ENCODE measurements at places on chromosomes 12 and 14. TPM values are rescaled to one million over a fixed set of nuclear protein-coding genes. Genes with fewer than 3 reads are reported as not detected.

DNA sequence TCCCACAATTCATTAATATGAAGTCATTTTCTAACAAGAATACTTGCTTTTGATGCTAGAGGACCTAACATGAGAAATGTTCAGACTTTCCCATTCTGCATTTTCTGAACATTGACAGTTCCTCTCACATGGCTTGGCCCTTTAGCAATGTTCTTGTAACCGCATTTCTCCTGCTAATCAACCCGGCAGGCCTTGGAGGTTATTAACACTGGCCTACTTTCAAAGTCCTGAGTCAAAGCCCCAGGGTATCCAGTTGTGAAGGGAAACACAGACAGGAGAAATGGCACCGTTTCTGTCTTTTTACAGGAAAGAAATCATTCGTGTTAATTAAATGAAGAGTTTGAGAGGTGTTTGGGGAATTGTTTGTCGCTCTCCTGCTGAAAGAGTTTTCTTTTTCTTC, 446.5 kb upstream of the MIS18BP1 start:
- H3K36me3 ChIP-seq, result no peaks in the 10 kb centered on the region
- H3K4me1 ChIP-seq, result no peaks in the 10 kb centered on the region
- no peak overlapping the region for H3K4me3 ChIP-seq
- DNase-seq, result no peak
- H3K27me3 ChIP-seq, result no peaks in the 10 kb centered on the region

- no peak overlapping the region for H3K4me3 ChIP-seq
- H3K27ac ChIP-seq, result no peak overlapping the region
- no peaks in the 10 kb centered on the region for H3K27me3 ChIP-seq
- DNase-seq, result no peak
These were observed 175.0 kb downstream of the CRADD start for GRCh38 chr12:93852173-93852591.

DNA sequence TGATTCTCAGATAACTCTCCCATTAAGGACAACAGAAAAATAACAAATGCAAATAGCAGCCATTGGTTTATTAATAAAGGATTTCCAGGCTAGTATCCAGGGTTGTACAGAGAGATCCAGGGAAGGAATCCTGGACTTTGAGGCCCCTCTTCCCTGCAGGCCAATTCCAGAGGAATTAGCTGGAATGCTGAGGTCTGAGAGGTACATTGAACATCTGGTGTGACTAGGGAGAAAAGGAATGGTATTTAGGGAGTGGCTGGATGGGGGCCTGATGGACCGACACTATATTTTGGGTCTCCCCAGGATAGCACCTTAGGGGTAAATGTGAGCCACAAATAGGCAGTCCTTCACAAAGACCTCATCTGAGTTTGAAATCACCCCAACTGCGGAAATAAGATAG, 924.5 kb downstream of the AACS start:
- H3K4me1 ChIP-seq, result no peaks in the 10 kb centered on the region
- H3K27ac ChIP-seq, result no peak overlapping the region
- no peak for DNase-seq
- H3K36me3 ChIP-seq, result no peaks in the 10 kb centered on the region

- H3K27me3 ChIP-seq, result no peaks in the 10 kb centered on the region
- H3K27ac ChIP-seq, result no peak overlapping the region
- no peak for DNase-seq
These were observed 235.0 kb upstream of the PDZRN4 start for GRCh38 chr12:40953076-40953475.

- no peaks in the 10 kb centered on the region for H3K27me3 ChIP-seq
- H3K36me3 ChIP-seq, result no peaks in the 10 kb centered on the region
- peak; percentile 88 for DNase-seq
- peak within 1 kb of the TSS; percentile 86 for H3K4me3 ChIP-seq
- peak within 1 kb of the TSS; percentile 72 for H3K27ac ChIP-seq
- no peaks in the 10 kb centered on the region for H3K4me1 ChIP-seq
These were observed at the start of gene SYNJ2BP for GRCh38 chr14:70416725-70417349. Gene SYNJ2BP (minus strand): TSS chr14:70417090. CDS start chr14:70416963, 127 bp downstream.

GRCh38 chr14:88245321-88245720, 77.7 kb downstream of the KCNK10 start:
- no peak overlapping the region for H3K4me3 ChIP-seq
- no peaks in the 10 kb centered on the region for H3K36me3 ChIP-seq
- no peak for DNase-seq
- H3K27ac ChIP-seq, result no peak overlapping the region
- no peaks in the 10 kb centered on the region for H3K27me3 ChIP-seq
- no peaks in the 10 kb centered on the region for H3K4me1 ChIP-seq

DNA sequence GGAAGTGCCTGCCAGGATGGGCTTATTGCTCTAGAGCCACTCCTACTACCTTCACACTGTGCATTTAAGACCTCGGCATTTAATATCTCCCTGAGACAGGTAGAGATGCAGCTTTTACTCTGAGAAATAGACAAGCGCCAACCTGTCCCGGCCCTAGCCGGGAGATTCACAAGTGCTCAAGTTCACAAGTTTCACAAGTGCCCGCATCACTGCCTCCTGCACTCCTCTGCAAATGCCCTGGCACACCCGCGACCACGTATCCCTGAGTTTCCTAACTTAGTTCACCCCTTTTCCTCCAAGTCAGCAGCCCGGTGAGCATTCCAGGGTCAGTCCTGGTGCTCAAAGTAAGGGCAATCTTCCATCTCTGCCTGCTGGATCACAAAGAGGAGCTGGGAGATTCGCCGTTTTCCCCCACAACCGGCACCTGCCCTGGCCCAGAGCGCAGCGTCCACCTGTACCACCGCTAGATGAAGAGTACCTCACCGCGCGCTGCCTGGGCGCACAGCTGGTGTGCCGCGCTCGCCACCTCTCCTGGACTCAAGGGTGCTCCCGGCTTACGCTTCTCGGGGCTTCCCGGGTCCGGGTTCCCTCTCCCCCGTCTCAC, 5.0 kb upstream of the SLC38A4 start:
- H3K4me1 ChIP-seq, result no peaks in the 10 kb centered on the region
- peak overlapping the region; percentile 66 for H3K4me3 ChIP-seq
- no peaks in the 10 kb centered on the region for H3K36me3 ChIP-seq
- peaks cover 7% of the 10 kb centered on the region for H3K27me3 ChIP-seq

DNA sequence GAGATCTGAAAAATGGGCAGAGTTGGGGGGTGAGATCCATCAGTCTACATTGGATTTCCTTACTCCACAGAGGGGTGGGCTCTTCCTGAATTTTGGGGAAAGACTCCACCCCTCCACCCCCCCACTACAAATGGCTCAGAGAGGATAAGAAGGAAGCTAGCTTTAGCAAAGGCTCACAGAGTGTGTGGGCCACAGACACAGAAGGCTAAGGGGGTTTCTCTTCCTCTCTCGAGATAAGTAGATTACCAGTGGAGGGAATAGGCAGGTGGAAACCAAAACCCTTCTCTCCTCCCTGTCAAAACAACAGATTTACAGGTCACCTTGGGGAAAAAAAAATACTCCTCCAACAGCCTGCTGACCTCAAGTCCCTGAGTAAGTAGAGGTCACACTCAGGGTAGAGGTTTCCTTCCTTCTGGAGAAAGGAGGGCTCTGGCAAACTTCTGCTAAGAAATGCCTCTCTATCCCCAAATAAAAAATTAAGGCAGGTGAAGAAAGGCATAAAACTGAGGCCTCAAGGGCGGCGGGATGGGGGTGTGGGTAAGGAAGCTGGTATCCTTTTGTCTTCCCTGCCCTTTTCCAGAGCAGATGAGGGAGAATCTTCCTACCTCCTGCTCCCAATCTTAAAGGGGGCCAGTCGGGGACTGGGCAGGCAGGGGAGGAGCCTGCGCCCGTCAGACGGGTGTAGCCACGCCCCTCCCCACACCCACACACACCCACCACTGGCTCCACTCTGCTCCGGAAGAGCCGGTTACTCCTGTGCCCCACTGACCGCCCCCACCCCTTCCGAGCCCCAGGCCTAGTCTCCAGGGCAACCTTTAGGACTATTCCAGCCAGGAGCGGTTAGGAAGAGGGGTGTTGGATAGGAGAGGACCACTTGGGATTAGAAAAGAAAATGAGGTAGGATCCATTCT, 1.9 kb upstream of the BAZ2A start:
- DNase-seq, result peak; percentile 92
- H3K4me1 ChIP-seq, result peaks cover 14% of the 10 kb centered on the region
- no peaks in the 10 kb centered on the region for H3K36me3 ChIP-seq
- peak overlapping the region; percentile 36 for H3K4me3 ChIP-seq

- no peaks in the 10 kb centered on the region for H3K4me1 ChIP-seq
- no peaks in the 10 kb centered on the region for H3K27me3 ChIP-seq
- H3K4me3 ChIP-seq, result no peak overlapping the region
- H3K27ac ChIP-seq, result no peak overlapping the region
These were observed 33.2 kb downstream of the EFCAB11 start for GRCh38 chr14:89921346-89921745.

GRCh38 chr14:61184112-61184511, 97.0 kb downstream of the TMEM30B start:
- no peaks in the 10 kb centered on the region for H3K27me3 ChIP-seq
- no peaks in the 10 kb centered on the region for H3K4me1 ChIP-seq
- no peaks in the 10 kb centered on the region for H3K36me3 ChIP-seq
- no peak overlapping the region for H3K4me3 ChIP-seq
- DNase-seq, result no peak

- DNase-seq, result no peak
- no peak overlapping the region for H3K27ac ChIP-seq
- peaks cover 2% of the 10 kb centered on the region for H3K27me3 ChIP-seq
- peak overlapping the region; percentile 75 for H3K4me3 ChIP-seq
- peaks cover 2% of the 10 kb centered on the region for H3K4me1 ChIP-seq
These were observed 18.8 kb upstream of the NR4A1 start for GRCh38 chr12:52032446-52032803.

DNA sequence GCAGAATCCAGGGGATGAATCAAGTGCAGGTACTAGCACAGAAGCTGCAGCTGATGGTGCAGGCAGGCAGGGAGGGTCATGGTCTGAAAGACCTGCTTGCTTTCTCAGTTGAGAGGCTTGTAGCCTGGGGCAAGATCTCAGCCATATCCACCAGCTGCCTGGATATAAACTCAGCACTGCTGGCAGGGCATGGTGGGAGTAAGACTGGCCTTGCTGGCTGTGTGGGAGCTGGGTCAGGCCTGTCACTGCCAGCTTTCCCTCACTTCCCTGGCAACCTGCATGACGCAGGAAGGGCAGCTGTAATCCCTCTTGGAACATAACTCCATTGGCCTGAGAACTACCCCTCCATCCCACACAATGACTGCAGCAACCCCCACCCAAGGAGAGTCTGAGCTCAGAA, 230.1 kb downstream of the ANO6 start:
- no peak overlapping the region for H3K27ac ChIP-seq
- no peak for DNase-seq
- H3K36me3 ChIP-seq, result peaks cover 7% of the 10 kb centered on the region
- no peak overlapping the region for H3K4me3 ChIP-seq
- no peaks in the 10 kb centered on the region for H3K27me3 ChIP-seq
- no peaks in the 10 kb centered on the region for H3K4me1 ChIP-seq

DNA sequence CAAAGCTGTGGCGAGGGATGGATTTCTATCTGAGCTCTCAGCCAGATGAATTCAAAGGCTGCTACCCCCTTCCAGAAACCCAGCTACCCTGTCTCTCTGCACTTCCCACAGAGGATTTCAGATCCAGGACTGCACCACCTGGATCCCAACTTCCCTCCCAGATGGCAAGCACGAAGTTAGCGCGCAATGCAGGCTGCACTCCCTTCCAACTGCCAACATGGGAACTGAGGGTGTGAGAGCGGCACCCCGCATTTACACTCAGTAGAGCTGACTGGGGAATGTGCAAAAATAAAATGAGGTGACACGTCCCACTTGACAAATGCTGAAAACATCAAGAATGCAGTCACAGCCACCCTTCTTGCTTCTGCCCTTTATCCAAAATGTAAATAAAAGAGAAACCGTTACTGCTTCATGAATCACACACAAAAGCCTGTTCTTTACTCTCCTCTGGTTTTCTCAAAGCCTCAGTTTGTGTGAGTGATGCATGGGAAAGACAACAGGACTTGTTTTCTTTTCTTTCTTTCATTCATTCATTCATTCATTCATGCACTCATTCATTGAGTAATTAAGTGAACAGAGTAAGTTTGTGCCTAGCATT, 85.7 kb downstream of the ITPK1 start:
- H3K27me3 ChIP-seq, result no peaks in the 10 kb centered on the region
- H3K4me3 ChIP-seq, result no peak overlapping the region
- H3K27ac ChIP-seq, result no peak overlapping the region
- DNase-seq, result no peak
- H3K36me3 ChIP-seq, result no peaks in the 10 kb centered on the region

- no peaks in the 10 kb centered on the region for H3K4me1 ChIP-seq
- no peaks in the 10 kb centered on the region for H3K27me3 ChIP-seq
- H3K4me3 ChIP-seq, result no peak overlapping the region
- no peak for DNase-seq
These were observed 60.2 kb downstream of the MDM2 start for GRCh38 chr12:68868043-68868790.

DNA sequence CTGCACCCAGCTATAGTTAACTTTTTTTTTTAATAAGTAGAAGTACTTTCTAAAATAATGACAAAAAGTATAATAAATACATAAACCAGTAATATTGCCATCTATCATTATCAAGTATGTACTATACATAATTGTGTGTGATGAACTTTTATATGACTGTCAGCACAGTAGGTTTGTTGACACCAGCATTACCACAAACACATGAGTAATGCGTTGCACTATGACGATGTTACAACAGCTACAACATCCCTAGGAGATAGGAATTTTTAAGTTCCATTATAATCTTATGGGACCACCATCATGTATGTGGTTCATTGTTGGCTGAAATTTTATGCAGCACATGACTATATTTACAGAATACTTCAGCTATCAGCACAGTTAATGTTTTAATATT, 62.9 kb upstream of the VSX2 start:
- H3K27me3 ChIP-seq, result no peaks in the 10 kb centered on the region
- no peaks in the 10 kb centered on the region for H3K36me3 ChIP-seq

DNA sequence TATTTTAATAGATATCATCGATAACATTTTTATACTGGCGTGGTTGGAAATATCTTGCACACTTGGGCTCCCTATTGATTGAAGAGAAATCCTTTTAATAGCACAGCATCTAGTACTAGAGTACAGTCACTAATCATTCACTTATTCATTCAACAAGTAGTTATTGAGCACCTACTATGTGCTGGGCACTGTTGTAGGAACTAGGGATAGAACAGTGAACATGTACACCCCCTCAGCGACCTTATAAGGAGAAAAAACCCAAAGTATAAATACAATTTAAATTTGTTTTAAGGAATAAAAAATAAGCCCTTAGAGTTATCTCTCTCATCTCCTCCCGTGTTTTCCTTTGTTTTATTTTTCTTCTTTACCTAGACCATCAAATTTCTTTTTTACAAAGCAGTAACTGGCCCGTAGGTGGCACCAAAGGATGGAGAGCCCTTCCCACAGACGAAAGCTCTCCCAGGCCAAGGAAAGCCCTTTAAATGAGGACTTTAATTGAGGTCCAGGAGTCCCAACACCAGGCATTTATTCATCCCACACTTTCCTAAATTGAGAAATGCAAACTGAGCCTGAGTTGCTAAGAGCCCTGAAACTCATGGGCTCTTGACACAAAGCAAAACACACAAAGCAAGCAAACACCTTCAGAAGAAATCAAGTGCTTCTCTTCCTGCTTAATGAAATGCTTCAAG, 29.0 kb downstream of the PEBP1 start:
- no peaks in the 10 kb centered on the region for H3K4me1 ChIP-seq
- no peaks in the 10 kb centered on the region for H3K36me3 ChIP-seq
- no peaks in the 10 kb centered on the region for H3K27me3 ChIP-seq
- DNase-seq, result peak; percentile 60

- no peak overlapping the region for H3K27ac ChIP-seq
- DNase-seq, result no peak
- H3K4me3 ChIP-seq, result no peak overlapping the region
- no peaks in the 10 kb centered on the region for H3K36me3 ChIP-seq
- H3K4me1 ChIP-seq, result no peaks in the 10 kb centered on the region
- no peaks in the 10 kb centered on the region for H3K27me3 ChIP-seq
These were observed 28.9 kb downstream of the ABCC9 start for GRCh38 chr12:21912318-21912717.

Gene CPNE6
- total RNA-seq, result not detected

Gene LRRC23
- total RNA-seq, result 2.6 TPM

Gene PSMB5
- total RNA-seq, result 252 TPM

Gene NGB
- 0.11 TPM for total RNA-seq

Gene TCHP
- total RNA-seq, result 13.3 TPM

Gene MRPL52
- 190 TPM for total RNA-seq
